CD4-positive, alpha-beta T cell (primary cell): ENCODE measurements at places on chromosomes 11 and 22. TPM values are rescaled to one million over a fixed set of nuclear protein-coding genes. Genes with fewer than 3 reads are reported as not detected.
A peak's percentile ranks its signal among the peaks of the same experiment; 100 is the strongest.

DNA sequence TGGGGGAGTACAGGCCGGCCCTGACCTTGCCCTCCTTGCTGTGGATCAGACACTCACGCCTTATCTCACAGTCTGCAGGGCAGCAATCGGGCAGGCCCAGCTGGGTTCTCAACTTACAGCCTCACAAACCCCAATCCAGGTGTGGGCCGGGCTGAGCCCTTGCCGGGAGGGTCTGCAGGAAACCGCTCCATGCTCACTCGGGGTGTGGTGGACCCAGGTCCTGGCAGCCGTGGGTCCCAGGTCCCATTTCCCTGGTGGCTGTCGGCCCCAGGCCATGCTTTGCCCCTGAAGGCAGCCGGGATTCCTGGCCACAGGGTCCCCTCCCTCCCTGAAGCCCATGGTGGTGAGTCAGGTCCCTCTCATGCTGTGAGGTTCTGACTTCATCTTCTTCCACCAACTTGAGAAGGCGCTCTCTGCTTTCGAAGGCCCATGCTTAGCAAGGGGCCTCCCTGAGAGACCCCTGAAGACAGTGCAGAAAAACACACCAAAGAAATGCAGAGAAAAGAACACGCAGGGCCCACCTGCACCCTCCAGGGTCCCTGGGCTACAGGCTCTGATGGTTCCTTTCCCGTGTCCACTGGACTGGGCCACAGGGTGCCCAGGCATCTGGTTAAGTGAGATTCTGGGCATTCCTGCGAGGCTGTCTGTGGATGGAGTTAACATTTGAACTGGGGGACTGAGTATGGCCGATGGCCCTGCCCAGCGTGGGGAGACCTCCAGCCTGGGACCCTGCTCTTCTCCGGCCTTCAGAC is 588.2 kb downstream of the BRD1 start:
- no peak overlapping the region for H3K4me3 ChIP-seq
- no peak for DNase-seq
- no peak overlapping the region for H3K27ac ChIP-seq
- H3K36me3 ChIP-seq, result no peaks in the 10 kb centered on the region
- no peaks in the 10 kb centered on the region for H3K4me1 ChIP-seq

- peak; percentile 54 for DNase-seq
- H3K27ac ChIP-seq, result peak overlapping the region; percentile 85
- H3K36me3 ChIP-seq, result no peaks in the 10 kb centered on the region
- peaks cover 20% of the 10 kb centered on the region for H3K4me1 ChIP-seq
- H3K27me3 ChIP-seq, result no peaks in the 10 kb centered on the region
- H3K4me3 ChIP-seq, result peak overlapping the region; percentile 63
Observed at GRCh38 chr11:1382831-1383607, 6.7 kb upstream of the BRSK2 start.

DNA sequence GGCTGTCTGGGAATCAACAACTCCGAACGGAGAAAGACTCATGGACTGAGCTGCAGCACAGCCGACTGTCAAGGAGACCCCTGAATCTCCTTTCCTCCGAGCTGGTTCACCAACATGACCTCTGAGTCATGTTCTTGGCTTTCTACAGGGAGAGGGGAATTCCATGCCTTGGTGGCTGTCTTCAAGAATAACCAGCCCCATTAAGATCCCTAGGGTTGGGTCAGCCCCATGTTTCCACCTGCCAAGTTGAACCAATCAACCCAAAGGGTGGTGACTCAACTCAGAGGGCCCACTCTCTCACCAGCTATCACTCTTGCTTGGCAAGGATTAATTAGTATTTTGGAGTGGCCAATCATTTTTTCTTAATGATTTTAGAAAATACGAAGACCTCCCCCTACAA is 28.3 kb upstream of the IGSF22 start:
- no peak for DNase-seq
- no peaks in the 10 kb centered on the region for H3K36me3 ChIP-seq
- H3K27me3 ChIP-seq, result peaks cover 4% of the 10 kb centered on the region
- no peak overlapping the region for H3K27ac ChIP-seq

- H3K4me1 ChIP-seq, result no peaks in the 10 kb centered on the region
- H3K4me3 ChIP-seq, result no peak overlapping the region
- no peak overlapping the region for H3K27ac ChIP-seq
- no peak for DNase-seq
- H3K27me3 ChIP-seq, result peaks cover 1% of the 10 kb centered on the region
Observed at GRCh38 chr11:111530091-111530490, 10.4 kb upstream of the LAYN start.

GRCh38 chr11:121236115-121237001 is 56.2 kb upstream of the SC5D start:
- no peak for DNase-seq
- H3K27me3 ChIP-seq, result peaks cover 8% of the 10 kb centered on the region
- no peaks in the 10 kb centered on the region for H3K4me1 ChIP-seq
- H3K27ac ChIP-seq, result no peak overlapping the region
- no peaks in the 10 kb centered on the region for H3K36me3 ChIP-seq

DNA sequence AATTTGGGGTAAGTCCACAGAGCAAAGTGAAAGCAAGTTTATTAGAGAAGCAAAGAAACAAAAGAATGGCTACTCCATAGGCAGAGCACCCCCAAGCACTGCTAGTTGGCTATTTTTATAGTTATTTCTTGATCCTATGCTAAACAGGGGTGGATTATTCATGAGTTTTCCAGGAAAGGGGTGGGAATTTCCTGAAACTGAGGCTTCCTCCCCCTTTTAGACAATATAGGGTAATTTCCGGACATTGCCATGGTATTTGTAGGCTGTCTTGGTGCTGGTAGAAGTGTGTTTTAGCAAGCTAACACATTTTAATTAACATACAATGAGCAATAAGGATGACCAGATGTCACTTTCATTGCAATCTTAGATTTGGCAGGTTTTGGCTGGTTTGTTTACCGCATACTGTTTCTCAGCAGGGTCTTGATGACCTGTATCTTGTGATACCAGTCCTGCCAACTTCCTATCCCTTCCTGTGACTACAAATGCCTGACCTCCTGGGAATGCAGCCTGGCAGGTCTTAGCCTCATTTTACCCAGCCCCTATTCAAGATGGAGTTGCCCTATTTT is 937 bp upstream of the C1QTNF6 start:
- DNase-seq, result no peak
- H3K4me3 ChIP-seq, result no peak overlapping the region
- H3K4me1 ChIP-seq, result peaks cover 65% of the 10 kb centered on the region
- H3K27me3 ChIP-seq, result no peaks in the 10 kb centered on the region
- H3K36me3 ChIP-seq, result no peaks in the 10 kb centered on the region
- no peak overlapping the region for H3K27ac ChIP-seq

DNA sequence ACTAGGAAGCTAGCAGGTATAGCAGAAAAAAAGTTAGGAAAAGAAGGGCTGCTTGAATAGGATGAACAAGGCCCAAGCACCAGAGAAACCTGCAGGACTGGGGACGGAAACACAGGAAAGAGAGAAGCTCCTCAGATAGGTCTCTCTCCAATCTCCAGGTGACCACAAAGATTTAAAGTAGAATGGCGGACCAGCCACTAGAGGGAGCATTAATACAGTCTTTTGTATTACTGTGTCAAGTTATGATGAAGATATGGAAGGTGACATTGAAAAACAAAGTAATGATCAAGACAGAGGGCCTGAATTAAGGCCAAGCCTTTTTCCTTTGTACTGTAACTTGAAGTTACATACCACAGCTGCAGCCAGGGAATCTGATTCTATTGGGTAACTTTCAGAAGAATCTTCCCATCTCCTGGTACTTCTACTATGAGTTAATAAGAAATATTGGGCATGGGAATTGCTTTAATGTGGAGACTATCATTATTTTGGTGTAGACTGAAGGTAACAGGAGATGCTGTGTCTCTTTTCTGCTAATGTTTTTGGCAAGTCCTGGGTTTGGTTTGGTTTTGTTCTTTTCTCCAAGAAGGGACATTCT is 33.8 kb downstream of the OR2AG2 start:
- peaks cover 53% of the 10 kb centered on the region for H3K36me3 ChIP-seq
- peaks cover 62% of the 10 kb centered on the region for H3K4me1 ChIP-seq
- H3K27me3 ChIP-seq, result no peaks in the 10 kb centered on the region
- DNase-seq, result peak; percentile 57
- H3K27ac ChIP-seq, result peak overlapping the region; percentile 2

DNA sequence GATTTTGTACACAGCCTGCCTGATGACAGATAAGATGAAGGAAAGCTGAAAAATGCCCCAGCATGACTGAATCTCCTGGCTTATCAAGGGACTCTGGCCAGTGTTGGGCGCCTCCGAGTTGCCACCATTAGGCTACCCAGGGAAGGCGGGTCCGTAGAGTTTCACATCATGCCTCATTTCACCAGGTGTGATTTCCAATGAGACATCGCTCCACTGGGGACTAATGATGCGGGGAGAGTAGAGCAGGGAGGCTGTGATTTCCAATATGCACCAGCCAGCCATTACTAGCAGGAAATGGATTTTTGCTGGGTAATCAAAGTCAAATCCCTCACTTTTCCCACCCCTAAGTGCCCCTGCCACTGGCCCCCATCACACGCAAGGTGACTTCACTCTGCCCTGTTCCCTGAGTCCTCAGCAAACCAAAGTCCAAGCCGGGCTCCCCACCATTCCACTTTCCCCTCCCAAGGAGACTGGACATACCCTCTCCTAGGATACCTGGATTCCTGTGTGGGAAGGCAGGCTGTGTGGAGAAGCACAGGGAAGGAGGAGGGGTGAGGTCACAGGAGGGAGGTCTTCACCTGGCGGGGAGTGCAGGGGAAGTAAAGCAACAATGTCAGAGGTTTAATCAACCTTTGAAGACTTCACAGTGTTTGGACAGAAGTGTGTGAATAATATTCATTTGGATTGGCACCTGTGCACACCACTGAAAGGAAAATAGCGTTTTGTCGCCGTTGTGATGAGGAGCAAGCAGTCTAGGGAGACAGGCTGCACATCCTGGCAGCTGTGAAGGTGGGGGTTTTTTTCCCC is 613.3 kb upstream of the CADM1 start:
- no peaks in the 10 kb centered on the region for H3K4me1 ChIP-seq
- no peak overlapping the region for H3K27ac ChIP-seq
- no peaks in the 10 kb centered on the region for H3K36me3 ChIP-seq
- H3K4me3 ChIP-seq, result no peak overlapping the region
- H3K27me3 ChIP-seq, result no peaks in the 10 kb centered on the region

DNA sequence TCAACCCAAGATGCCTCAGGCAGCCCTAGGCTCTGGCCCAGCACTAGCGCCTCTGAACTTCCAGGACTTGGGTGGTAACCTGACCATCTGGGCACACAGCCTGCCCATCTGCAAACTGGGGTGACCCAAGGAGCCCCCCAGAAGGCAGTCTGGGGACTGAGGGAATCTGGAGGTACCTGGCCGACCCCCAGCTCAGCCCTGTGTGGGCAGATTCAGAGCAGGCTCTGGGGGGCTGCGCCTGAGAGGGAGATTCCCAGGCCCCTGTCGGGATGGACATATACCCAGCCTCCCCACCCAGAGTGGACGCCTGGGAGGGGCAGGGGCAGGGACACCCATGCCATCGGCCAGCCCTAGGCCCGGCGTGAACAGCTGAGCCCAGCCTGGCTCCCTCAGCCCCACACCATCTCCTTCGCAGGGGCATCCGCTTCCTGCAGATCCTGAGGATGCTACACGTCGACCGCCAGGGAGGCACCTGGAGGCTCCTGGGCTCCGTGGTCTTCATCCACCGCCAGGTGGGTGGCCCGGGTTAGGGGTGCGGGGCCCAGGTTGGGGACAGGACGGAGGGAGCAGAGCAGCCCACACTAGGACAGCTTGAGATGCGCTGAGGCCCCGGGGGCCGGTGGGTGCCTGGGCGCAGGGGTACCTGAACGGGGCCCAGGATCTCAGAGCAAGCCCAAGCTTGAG is 126.9 kb downstream of the KCNQ1 start:
- H3K4me3 ChIP-seq, result no peak overlapping the region
- H3K36me3 ChIP-seq, result peaks cover 4% of the 10 kb centered on the region
- DNase-seq, result peak; percentile 4
- H3K27ac ChIP-seq, result no peak overlapping the region

- no peak for DNase-seq
- H3K27me3 ChIP-seq, result no peaks in the 10 kb centered on the region
- H3K4me1 ChIP-seq, result no peaks in the 10 kb centered on the region
- H3K36me3 ChIP-seq, result no peaks in the 10 kb centered on the region
Observed at GRCh38 chr11:115528225-115528624, 24.0 kb upstream of the CADM1 start.

GRCh38 chr11:33869481-33870422 is 22.1 kb downstream of the LMO2 start:
- no peak for DNase-seq
- peaks cover 38% of the 10 kb centered on the region for H3K27me3 ChIP-seq
- peak overlapping the region; percentile 47 for H3K4me3 ChIP-seq

DNA sequence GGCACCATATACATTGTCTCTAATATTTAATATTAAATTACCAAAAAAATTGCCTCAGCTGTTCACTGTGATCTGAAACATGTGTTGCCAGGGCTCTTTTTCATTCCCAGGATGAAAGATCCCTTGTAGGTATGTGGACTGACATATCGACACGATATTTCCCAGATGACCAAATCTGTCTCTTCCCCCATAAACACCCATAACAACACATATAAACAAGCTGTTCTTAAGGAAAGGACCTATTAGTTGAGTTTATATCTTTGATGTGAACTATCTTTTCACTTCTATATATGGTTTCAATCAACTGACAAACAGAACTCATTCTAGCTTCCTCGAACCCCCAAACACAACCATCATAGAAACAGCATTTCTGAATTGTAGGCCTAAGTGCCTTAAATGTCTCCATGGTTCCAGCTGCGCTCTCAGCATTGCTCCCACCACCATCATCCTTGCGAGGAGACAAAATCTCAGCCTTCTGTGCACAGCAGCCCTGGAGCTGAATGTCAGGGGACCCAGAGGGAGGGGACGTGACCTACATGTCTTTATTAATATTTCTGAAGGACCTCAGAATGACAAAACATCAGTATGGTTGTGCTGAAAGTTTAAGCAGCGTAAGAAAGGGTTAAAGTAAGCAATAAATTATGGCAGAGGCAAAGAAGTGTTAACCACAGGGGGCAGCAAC is 67.0 kb downstream of the ETS1 start:
- peaks cover 45% of the 10 kb centered on the region for H3K36me3 ChIP-seq
- no peaks in the 10 kb centered on the region for H3K27me3 ChIP-seq
- H3K4me3 ChIP-seq, result peak overlapping the region; percentile 89
- peaks cover 24% of the 10 kb centered on the region for H3K4me1 ChIP-seq

- no peaks in the 10 kb centered on the region for H3K36me3 ChIP-seq
- no peak overlapping the region for H3K4me3 ChIP-seq
- no peaks in the 10 kb centered on the region for H3K27me3 ChIP-seq
- DNase-seq, result no peak
- H3K27ac ChIP-seq, result no peak overlapping the region
Observed at GRCh38 chr22:19253143-19253542, 38.4 kb downstream of the CLTCL1 start.

- H3K27ac ChIP-seq, result no peak overlapping the region
- no peak for DNase-seq
- peaks cover 6% of the 10 kb centered on the region for H3K4me1 ChIP-seq
- no peak overlapping the region for H3K4me3 ChIP-seq
- H3K36me3 ChIP-seq, result no peaks in the 10 kb centered on the region
- no peaks in the 10 kb centered on the region for H3K27me3 ChIP-seq
Observed at GRCh38 chr11:19658344-19658743, 54.3 kb upstream of the NAV2 start.

The DHCR7 gene
- 30.6 TPM for total RNA-seq

The CDC42BPG gene
- 9.7 TPM for total RNA-seq

The PARVB gene
- total RNA-seq, result 6.4 TPM

The TSSK2 gene
- 0.31 TPM for total RNA-seq

The P2RX3 gene
- not detected for total RNA-seq

The PDHX gene
- total RNA-seq, result 17.3 TPM

The FZD4 gene
- not detected for total RNA-seq
